ENCODE measurements at places on chromosomes 6 and 20.

DNA sequence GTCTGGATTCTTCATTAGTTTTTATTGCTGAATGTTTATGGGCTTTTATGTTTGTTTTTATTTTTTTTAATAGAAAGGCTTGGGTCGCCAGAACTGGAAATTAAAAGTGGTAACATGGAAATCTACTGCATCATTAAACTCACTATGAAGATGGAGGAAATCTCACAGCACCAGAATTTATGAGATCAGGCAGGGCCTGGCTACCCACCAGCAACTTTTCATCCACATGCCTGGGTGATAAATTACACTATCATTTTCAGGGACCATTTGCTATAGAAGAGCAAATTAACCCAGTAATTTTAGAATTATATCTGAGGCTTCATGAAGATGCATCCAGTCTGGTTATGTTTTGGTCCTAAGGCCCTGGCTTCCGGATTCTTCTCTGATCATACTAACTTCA lies 57.8 kb upstream of the PLCB4 start:
- DNase-seq = no peak

- no peak for DNase-seq
These were observed 1513.4 kb upstream of the DEFB115 start for GRCh38 chr20:29744071-29744470.

DNA sequence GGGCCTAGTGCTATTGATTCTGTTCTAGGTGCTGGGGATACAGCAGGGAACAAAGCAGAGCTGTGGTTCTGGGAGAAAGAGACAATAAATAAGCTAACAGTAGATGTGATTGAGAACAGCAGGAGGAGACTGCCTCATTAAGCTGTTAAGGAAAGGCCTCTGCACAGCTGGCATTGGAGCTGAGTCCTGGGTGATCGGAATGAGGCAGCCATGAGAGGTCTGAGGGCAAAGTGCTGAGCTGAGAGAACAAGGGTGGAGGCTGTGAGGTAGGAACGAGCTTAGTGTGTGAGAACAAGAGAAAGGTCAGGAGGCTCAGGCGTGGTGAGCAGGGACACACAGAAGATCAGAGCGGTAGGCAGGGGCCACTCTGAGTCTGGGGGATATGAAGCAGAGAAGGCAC lies 18.3 kb downstream of the DDX27 start:
- DNase-seq = no peak

- DNase-seq = no peak
These were observed 118.1 kb upstream of the MAFB start for GRCh38 chr20:40806929-40807820.

DNA sequence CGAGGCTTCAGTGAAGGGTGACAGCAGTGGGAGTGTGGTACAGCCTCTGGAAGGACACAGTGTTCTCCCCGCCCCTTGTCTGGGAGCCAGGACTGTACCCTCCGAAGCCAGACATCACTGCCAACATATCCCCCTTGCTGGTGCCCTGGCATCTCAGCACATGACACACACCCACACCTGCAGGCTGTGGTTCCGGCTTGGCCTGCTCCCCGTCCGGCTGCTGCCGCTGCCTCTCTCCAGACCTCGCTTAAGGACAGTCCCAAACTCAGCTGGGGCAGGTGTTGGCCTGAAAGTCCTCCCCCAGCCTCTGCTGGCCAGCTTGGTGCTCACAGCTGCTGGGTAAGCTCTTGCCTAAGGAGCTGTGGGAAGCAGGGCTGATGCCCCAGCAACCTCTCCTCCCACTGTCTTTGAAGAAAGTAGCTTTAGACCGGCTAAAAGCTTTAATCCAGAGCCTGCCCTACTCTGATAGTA lies 7.0 kb downstream of the EMILIN3 start:
- no peak for DNase-seq

DNA sequence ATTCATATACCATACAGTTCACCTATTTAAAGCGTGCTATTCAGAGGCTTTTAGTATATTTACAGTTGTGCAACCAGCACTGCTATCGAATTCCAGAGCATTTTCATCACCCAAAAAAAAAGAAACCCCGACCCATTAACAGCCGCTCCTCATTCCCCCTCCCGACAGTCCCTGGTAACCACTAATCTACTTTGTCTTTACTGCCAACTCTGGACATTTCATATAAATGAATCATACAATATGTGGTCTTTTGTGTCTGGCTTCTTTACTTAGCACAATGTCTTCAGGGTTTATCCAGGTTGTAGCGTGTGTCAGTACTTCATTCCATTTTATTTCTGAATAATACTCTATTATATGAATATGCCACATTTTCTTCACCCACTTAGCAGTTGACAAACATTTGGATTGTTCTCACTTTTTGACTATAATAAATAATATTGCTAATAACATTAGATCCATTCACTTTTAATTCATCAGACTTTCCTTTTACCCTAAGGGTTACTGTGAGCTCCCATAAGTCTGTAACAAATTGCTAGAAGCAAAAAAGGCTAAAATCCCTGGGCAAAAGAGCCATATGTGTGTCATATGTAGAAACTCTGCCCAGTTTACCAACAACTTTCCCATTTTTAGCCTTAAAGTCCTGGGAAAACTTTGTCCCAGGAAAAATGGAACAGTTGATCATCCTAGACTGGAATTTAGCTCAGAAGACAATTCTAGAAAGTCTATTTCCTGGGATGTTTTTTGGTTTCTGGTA lies 23.2 kb upstream of the ROS1 start:
- peak; percentile 76 for DNase-seq

- DNase-seq = no peak
These were observed 9.8 kb upstream of the TASP1 start for GRCh38 chr20:13648291-13649228.

DNA sequence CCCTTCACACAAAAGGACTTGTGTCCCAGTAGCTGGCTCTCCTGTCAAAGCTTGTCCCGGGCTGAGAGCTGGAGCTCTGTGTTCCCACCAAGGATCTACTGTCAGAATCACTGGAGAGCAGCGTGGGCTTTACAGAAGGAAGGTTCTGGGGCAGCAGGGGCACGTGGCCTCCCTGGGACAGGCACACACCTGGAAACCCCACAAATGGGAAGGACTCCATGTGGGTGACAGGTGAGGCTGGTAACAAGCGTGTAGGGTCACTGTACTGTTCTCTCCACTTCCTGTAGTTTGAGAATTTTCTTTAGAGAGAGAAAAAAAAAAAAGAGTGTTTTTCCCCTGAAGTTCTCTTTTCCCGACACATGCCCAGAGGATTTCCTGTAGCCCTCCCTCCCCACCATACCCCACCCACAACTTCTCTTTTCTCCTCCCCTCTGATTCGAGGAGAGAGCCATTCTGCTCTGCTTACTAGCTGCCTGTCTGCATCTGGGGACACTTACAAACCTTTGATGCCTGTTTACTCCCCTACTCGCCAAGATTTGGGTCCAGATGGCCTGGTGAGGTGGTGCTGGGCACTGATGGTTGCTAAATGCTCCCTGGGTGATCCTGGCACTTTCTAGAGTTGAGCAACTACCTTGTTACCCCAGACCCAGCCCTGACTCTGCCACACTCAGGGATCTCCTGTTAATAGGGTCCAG lies 84.1 kb upstream of the SIRPA start:
- DNase-seq = no peak

- peak; percentile 99 for DNase-seq
These were observed 68.5 kb downstream of the MRPL14 start for GRCh38 chr6:44058617-44059358.

DNA sequence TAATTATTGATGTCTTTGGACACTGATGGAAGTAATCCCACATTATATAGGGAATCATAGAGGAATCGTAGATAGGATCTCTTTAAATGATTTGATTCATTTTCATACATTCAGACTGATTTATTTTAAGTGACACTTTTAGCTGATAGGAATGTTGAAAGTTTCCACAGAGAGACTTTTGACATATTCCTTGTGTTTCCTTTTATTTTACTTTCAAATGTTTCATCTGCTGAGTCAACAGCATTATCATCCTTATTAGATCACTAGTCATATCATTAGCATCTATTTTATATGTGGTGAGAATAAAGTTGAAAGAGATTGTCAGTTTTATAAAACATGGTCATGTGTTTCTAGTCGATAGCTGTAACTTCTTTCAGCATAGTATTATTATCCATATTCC lies 13.4 kb downstream of the DCBLD1 start:
- no peak for DNase-seq

- no peak for DNase-seq
These were observed 219.8 kb downstream of the ZDHHC14 start for GRCh38 chr6:157600807-157601206.

All from stromal cell of bone marrow (primary cell).